T-helper 2 cell (primary cell): ENCODE measurements at places on chromosomes 7 and 10.

- no peak for DNase-seq
These were observed 87.3 kb upstream of the KAT6B start for GRCh38 chr10:74738985-74739567.

- no peak for DNase-seq
These were observed 187.4 kb upstream of the GALNT17 start for GRCh38 chr7:70944516-70944915.

DNA sequence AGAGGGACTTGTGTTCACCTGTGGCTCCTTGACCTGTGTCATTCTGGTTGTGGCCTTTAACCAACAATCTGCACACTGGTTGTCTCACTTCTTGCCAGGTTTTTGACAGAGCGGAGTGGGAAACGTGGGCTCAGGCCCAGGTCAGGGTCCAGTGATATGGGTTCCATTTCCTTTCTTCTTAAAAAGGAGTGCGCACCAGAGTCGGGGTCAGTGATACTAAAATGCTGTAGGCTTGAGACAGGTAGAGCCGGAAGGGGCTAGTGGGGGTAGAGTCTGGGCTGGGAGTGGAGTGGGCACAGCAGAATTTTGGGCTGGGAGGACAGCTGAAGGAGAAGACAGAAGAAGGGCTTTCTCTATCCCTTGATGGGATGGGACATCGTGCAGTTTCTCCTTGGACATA is 61.2 kb downstream of the SH2D4B start:
- no peak for DNase-seq

DNA sequence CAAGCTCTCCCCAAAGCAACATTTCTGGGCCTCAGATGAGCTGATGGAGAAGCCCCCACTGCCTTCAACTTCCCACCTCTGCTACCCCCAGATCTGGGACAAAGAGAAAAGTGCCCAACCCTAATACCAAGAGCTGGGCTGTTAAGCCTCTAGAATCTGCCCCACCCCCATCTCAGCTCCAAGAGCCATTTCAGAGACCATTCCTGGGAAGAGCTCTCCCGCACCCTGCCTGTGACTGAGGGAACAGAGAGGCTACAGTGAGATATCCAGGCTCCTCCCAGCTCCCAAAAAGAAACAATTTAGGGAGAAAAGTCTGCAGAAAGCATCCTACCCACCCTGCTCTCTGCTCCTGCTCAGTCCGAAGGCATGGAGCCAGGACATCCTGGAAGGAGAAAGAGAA is 2.5 kb upstream of the KCNH2 start:
- DNase-seq = no peak

GRCh38 chr7:73978661-73979563 is 49.1 kb upstream of the ELN start:
- no peak for DNase-seq

DNA sequence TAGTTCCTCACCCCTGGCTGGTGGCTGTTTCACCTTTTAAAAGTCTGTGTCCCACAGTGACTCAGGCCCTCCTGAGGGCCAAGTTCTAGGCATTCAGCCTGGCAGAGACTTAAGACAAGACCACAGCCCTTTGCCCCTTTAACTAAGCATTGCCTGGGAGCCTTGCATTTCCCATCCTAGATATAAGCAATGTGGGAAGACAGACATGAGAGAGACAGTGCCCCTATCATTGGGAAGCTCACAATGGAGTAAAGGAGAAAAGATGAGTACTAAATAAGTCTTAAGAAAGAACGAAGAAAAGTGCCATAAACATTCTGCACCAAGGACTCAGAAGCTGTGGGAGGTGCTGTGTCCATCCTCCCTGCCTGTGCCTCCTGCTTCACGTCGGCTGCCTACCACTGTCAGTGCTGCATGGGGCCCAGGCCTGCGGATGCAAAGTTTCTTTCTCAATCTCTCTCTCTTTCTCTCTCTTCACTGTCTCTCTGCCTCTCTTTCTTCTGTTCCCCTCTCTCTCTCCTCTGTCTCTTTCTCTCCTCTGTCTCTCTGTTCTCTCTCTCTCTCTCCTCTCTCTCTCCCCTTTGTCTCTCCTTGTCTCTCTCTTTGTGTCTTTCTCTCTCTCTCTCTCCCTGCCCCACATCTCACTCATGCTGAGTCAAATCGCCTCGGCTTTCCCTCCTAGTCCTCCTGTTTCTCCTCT is 21.5 kb downstream of the GPRIN2 start:
- no peak for DNase-seq

DNA sequence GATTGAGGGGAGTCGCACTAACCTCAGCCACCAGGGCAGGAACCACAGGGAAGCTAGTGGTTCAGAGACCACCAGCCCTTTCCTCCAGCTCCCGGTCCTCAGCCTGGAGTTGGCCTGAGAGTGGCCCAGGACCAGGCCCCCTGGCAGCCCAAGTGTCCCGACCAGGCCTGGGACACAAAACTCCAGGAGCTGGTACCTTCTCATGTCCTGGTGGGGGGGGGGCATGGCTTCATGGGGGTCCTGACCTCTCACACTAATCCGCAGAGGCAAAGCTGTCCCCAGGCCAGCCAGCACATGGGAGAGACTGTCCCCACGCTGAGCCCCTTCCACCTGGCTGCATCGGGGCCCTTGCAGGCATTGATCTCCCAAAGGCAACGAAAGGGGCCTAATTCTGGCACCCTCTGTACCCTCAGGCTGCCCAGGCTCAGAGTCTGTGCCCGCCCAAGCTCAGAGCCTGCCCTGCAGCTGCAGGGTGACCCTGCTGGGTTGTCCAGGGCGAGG is 28.2 kb downstream of the GPRIN2 start:
- no peak for DNase-seq

- DNase-seq = peak; percentile 50
These were observed at the start of gene VSTM4 for GRCh38 chr10:49115015-49115795. Gene VSTM4, minus strand, starts transcription at chr10:49115522. Its CDS starts 37 bp downstream, at chr10:49115485.

- no peak for DNase-seq
These were observed 135.6 kb downstream of the TMEM168 start for GRCh38 chr7:112654322-112655216.

DNA sequence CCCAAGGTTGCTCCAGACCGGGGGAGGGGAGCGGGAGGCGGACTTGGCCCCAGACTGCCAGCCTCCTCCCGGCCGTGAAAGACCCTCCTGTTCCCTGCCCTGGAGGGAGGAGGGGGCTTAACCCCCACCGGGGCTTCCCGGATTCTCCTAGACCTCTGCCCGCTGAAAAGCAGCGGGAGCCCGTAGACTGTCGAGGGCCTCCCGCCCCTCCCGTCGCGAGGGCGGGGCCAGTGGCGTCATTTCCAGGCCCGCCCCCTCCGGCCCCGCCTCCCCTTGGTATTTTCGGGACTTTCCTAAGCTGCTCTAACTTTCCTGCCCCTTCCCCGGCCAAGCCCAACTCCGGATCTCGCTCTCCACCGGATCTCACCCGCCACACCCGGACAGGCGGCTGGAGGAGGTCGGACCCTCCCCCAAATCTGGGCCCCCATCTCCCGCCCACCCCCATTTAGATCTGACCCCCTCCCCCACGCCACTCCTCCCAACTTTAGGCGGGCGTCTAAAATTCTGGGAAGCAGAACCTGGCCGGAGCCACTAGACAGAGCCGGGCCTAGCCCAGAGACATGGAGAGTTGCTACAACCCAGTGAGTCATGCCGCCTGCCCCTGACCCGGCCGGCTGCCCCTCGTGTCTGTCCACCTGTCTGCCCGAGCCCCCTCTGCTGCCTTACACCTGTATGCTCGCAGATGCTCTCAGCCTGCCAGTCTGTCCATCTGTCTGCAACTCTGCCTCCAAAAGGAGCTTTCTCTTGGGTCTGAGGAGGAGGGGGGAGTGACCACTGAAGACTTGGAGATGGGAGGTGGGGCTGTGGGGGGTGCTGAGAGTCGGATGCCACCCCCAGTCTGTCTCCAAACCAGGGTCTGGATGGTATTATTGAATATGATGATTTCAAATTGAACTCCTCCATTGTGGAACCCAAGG is at the start of gene NFKB2:
Gene NFKB2, plus strand, starts transcription at position 306 of the 917 bp plus-strand sequence. Its CDS starts 255 bp downstream, at position 561.
- peak; percentile 91 for DNase-seq

- DNase-seq = no peak
These were observed 23.8 kb downstream of the SEMA3C start for GRCh38 chr7:80895056-80895455.

- no peak for DNase-seq
These were observed 3.0 kb downstream of the AFAP1L2 start for GRCh38 chr10:114401195-114401791.

DNA sequence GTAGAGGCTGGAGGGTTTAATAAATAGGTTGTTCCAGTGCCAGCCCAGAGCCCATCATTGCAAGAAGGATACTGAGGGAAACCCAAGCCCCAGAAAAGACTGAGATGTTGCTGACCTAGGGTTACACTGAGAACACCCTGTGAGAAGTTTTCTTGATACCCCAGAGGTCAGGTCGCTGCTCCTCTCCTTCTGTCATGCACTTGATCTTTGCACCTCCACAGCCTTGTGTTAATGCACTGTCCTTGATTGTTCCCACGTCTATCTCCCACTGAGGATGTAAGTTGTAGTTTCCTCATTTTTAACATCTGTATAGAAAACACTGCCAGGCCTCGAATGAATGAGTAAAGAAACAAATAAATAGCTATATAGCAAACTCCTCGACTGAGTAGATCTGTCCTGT is 195.3 kb upstream of the AHR start:
- no peak for DNase-seq

DNA sequence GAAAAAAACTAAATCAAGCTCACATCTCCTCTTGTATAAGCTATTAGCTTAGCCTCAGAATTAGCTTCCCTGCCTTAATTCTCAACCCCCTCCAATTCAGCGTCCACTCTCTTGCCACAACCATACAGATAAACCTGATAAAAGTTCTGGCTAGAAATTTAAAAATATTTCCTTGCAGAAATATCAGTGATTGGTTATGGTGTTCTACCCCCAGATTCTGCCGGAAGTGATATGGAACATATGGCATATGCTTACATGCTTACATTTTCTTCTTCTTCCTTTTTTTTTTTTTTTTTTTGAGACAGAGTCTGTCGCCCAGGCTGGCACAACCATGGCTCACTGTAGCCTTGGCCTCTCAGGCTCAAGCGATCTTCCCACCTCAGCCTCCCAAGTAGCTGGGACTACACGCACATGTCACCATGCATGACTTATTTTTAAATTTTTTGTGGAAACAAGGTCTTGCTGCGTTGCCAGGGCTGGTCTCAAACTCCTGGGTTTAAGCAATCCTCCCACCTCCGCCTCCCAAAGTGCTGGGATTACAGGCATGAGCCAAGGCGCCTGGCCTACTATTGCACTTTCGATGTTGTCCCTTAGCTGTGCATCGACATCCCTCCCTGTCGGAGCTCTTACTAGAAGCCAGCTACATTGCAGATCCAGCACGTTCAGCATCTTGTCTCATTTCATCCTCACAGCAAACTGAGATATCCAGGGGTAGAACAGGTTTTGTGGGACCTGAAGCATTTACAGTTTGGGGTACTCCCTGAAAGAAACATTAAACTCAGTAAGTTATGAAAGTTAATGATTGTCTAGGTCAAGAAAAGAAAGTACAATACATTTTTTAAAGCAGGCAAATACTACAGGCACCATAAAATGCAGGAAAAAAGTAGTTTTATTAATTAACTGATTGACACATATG is 205.6 kb upstream of the TCF7L2 start:
- no peak for DNase-seq

DNA sequence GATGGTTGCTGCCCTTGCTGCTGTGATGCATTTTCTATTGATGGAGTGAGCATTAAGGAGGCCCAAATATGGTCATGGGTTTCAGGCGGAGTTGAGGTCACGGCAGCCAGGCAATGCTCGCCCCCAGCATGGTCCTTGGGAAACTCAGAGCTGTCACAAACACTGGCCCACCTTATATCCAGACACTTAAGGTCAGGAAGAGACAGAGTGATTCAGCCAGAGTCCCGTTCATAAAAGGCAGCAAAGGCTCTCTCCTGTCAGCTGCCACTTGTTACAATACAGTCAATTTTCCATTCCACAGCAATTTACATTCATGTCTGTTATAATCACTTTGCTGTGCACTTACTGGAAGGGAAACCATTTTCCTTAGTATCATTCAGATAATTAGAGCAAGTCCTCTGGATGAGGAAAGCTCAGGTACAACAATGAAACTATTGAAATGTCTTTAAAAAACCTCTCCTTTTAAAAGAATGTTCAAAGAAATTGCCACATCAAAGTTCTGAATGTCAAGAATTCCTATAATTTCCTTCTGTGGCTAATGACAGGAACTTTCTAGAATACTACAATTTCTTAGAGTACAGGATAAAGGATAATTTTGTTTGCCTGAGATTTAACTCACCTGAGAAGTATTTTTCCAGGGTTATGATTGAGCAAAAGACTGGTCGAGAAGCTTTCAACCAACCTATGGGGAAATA is 14.8 kb upstream of the ANKRD1 start:
- no peak for DNase-seq

- no peak for DNase-seq
These were observed 98.6 kb upstream of the RPA3 start for GRCh38 chr7:7816816-7817536.

GRCh38 chr7:72709909-72710308 is 118.1 kb downstream of the TYW1B start:
- DNase-seq = no peak

GRCh38 chr7:34840176-34840785 is 182.3 kb downstream of the NPSR1 start:
- no peak for DNase-seq

- DNase-seq = no peak
These were observed 12.5 kb upstream of the PODXL start for GRCh38 chr7:131568970-131569369.

DNA sequence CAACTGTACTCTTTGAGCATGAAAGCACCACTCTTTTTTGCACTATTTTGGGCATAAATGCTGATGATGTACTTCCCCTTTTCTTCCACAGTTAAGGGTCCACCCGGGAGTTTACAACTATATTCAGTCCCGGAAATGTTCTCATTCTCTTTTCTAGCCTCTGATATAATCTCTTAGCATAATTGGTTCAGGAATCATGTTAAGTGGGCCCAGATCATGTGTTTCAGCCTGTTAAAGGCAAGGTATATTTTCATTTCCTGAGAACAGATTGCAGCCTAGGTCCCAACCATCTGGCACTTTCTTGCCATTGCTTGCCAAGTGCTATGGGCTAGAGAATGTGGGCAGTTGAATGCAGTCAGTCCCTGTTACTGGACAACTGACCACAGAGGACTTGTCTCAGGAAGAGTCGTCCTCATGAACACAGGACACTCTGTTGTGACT is 111.4 kb upstream of the GLCCI1 start:
- no peak for DNase-seq

DNA sequence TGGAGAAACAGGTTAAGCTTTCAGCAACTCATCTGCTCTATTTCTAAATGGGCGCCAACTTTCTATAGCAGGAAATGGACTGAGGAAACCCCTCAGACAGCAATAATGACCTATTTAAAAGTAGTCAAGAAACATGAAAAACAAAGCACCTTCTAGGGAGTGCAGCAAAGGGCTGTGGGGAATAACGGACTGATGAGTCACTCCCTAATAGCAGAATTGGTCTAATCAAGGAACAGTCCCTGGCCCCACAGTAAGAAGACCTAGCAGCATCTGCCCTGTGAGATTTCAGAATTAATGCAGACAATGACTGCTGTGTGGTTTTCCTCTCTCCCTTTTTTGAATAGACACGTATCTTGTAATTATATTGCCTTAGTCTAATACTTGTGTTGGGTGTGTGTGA is 602.9 kb downstream of the IPMK start:
- DNase-seq = no peak

DNA sequence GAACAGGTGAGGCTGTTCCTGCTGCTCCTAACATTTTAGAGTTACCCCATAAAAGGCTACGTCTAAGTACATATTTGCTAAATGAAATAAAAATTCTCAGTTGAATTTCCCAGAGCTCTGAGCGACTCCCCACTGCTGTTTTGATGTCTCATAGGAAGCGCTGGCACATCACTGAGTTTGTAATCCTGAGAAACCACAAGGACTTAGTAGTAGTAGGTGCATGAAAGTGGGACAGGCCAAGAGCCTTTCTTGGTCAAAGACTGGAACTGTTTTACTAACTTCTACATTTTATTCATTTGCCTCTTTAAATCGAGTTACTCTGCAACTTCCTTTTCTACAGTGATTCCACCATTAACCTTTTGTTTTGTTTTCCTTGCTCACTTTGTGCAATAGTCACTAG is 85.9 kb downstream of the XPNPEP1 start:
- no peak for DNase-seq
